Sciatic nerve (tissue), 2 donors: ENCODE measurements at places on chromosomes 4 and X.
A peak's percentile ranks its signal among the peaks of the same experiment; 100 is the strongest.

GRCh38 chr4:93529692-93530372 lies 298.7 kb upstream of the ATOH1 start:
- no peak for DNase-seq

- DNase-seq, result no peak
These were observed 2534.9 kb downstream of the PCDH7 start for GRCh38 chr4:33255094-33255493.

DNA sequence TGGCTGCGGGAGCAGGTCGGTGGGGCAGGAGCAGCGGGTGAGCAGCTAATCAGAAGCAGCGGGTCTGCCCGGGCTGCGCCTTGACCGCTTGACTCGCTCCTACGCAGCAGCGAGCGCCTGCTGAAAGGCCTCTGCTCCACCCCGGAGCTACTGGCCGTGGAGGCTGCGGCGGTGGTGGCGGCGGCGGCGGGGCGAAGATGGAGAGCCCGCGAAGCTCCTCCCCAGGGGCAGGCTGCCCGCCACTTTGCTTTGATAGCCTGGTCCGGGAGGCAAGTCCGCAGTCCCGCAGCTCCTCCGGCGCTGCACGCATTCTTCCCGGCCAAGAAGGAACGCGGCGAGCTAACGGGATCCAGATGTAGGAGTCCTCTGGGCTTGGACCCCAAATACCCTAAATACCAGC lies 36.7 kb downstream of the PJA1 start:
- DNase-seq, result no peak

- DNase-seq, result peak; percentile 77
These were observed 64.9 kb downstream of the SORCS2 start for GRCh38 chr4:7256984-7257810.

DNA sequence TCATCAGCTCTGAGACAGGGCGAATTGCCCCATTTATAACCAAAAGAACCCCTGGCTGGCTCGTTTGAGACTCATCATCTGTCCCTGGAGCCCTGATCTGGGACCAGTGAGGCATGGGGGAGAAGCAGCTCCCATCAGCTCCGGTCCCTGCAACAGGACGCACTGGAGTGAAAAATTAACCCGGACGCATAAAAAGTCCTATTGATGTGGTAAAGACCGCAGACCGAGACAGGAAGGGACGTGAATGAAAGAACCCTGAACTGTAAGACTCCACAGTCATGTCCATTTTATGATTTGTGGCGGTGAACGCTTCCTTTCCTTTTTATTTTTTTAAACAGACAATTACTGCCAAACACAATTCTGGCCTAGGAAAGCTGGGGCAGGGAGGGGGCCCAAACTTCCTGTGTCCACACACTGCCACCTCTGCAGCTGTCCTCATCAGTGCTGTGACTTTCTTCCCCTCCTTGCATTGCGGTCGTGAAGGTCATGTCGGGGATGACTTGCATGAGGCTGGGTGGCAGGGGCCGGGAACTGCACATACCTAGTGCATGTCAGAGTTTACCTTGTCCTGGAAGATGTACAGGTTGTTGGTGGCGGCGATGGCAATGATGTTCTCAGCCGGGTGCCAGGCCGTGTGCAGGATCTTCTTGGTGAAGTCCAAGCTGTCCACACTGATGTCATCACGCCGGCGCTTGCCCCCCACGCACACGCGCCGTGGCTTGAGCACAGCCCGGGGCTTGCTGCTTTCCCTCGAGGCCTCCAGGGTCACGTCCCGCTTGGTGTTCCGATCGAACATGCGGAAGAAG lies 53.3 kb downstream of the WFS1 start:
- no peak for DNase-seq

- DNase-seq, result no peak
These were observed 142.1 kb upstream of the FTHL17 start for GRCh38 chrX:31213941-31214340.

DNA sequence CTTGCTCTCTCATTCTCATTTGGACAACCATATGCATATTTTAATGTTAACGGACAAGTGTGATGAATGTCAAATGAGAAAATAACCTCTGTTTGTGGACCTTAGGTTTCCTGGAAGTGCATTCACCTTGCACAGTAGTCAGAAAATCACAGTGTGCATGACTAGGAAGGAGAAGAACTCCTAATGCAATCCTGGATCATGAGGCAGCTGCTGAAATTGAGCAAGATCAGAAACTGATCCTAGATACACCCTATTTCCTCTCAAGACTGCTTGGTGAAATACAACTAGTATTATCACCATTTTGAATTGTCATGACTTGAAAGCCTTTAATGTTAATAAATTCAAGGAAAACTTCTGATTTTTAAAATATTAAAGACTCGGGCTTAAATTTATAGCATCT lies 1148.9 kb downstream of the STIM2 start:
- DNase-seq, result no peak

DNA sequence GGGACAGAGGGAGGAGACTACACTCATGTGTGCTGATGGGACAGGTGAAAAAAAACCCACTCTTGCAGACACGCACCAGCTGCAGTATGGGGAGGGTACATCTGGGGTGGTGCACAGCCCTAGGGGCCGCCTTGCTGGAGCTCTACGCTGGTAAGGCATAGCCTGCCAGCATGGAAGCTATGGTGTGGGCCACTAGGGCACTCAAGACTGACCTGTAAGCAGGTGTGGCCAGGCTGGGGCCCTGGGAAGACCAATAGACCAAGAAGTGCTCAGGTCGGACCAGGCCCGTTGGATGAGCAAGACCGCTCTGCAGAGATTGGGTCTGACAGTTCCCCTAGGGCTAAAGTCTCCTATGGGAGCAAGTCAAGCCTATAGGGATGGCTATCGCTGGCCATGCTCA lies 314.8 kb downstream of the FAM47A start:
- no peak for DNase-seq

DNA sequence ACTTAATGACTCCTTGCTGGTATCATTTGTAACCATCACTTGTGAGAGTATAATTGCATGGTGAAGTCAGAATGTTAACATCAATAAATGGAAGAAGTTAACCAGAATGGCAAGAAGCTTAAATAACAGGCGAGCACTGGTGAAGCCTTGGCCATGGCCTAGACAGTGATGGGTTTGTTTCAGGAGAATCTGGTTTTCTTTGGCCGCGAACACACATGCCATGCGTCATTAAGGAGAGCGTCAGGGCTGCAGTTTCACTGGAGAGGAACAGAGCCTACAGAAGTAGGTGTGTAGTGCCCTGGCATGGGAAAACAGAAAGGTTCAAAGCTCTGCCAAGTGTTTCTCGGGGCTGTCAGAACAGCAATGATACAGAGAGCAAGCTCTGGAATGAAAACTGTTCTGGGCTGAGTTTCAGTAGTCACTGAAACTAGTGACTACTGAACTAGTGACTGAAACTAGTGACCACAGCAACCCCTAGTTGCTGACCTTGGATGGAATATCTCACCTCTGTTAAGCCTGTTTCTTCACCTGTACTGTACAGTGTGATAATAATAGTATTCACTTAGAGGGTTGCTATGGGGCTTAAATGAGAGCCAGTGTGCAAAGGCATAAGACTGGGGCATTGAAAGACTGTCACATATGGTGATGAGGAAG lies 93.8 kb downstream of the C4orf51 start:
- DNase-seq, result no peak

GRCh38 chr4:26824667-26825066 lies 36.0 kb upstream of the STIM2 start:
- no peak for DNase-seq

- DNase-seq, result no peak
These were observed 986 bp downstream of the MTMR8 start for GRCh38 chrX:64394059-64394873.

DNA sequence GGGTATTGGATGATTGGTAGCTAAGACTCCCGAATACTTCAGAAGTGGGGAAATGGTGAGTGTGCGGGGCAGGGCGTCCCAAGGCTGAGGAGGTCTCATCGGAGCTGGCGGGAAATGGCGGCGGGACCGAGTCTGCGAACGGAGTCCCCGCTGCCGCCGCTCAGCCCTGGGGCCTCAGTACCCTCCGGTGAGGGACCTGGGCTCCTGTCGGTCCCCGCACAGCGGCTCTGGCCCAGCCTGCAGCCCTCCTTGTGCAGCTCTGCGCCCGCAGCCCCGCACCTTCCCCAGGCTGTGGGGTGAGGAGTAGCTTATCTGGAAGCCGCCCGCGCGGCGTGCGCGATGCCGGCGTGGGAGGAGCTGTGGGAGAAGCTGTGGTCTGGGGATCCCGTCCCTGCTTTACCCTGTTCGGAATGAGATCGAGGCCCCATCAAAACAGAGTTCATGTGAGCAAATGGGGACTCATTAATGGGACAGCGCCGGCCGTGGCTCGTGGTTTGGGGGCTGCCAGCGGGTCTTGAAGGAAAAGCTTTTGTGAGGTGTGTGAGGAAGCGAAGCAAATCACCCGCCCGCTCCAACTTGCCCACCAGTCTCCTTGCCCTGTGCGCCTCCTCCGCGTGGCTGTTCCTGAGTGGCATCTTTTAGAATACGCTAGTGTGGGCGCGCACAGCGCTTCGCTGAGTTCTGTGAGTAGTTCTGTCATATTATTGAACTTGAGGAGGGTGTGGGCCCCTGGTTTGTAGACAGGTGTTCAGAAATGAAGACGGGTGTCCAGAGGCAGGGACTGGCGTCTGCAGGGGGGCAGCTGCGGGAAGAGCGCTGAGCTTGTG lies 531 bp downstream of the ZNF141 start:
- peak; percentile 66 for DNase-seq

GRCh38 chrX:21939906-21940305 lies 603 bp upstream of the SMS start:
- DNase-seq, result no peak

DNA sequence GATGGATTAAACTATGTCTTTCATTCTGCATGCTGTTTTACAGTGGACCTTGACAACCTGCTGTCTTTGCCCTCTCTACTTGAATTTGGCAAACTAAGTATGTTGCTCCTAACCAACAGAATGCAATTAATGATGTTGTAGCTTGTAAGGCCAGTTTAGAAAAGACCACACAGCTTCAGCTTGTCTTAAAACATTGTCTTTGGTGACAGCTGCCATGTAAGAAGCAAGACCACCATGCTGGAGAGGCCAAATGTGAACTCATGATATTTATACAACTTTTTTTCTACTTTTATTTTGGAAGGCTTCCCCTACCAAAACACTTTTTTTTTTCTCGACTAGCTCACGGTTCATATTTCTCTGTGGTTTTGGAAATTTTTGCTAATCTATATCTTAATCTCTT lies 278.0 kb upstream of the GNPDA2 start:
- DNase-seq, result no peak

DNA sequence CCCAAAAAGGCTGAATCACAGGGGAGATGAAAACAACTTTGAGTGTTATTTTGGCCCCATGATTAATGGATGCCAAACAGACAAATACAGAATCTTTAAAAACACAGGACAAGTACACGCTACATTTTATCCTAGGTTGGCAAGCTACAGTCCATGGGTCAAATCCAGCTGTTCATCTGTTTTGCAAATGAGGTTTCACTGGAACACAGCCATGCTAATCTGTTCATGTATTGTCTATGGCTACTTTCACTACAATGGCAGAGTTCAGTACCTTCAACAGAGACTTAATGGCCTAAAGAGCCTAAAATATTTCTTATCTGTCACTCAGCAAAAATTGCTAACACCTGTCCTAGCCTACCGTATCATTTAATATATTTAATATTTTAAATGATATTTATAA lies 1548.5 kb upstream of the IGFBP7 start:
- no peak for DNase-seq

- no peak for DNase-seq
These were observed 98.3 kb upstream of the EOLA2 start for GRCh38 chrX:150036641-150037040.
